Type B pancreatic cell (in vitro differentiated cells): ENCODE measurements at places on chromosomes 1 and 21. TPM values are rescaled to one million over a fixed set of nuclear protein-coding genes. Genes with fewer than 3 reads are reported as not detected.

- DNase-seq: no peak
Observed at GRCh38 chr1:200488375-200489165, 78.7 kb upstream of the ZNF281 start.

DNA sequence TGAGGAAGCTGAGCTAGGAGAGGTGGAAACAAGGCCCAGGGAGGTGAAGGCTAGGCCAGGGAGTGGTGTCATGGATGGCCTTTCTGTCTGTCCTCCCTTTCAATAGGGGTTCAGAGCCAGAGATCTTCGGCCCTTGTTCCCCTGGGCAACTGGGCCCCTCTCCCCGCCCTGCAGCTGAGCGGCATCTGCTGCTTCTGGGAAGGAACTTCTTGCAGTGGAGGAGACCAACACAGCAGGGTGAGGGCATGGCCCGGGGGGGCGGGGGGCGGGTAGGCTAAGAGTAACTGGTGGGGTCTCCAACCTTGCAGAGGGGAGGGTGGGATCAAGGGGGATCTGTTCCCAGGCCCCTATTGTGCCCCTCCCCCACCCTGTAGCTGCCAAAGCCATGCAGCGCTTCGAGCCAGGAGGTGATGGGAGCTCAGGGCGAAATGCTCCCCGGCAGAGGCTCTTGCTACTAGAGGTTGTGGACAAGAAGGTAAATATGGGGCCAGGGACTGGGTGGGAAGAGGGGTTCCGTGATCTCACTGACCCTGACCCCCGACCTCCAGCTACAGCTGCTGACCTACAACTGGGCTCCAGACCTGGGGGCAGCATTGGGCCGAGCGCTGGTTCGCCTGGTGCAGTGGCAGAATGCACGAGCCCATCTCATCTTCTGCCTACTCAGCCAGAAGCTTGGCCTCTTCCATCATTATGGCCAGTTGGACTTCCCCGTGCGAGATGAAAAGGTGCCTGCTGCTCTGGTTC, 11.7 kb downstream of the HYI start:
- no peak for DNase-seq

DNA sequence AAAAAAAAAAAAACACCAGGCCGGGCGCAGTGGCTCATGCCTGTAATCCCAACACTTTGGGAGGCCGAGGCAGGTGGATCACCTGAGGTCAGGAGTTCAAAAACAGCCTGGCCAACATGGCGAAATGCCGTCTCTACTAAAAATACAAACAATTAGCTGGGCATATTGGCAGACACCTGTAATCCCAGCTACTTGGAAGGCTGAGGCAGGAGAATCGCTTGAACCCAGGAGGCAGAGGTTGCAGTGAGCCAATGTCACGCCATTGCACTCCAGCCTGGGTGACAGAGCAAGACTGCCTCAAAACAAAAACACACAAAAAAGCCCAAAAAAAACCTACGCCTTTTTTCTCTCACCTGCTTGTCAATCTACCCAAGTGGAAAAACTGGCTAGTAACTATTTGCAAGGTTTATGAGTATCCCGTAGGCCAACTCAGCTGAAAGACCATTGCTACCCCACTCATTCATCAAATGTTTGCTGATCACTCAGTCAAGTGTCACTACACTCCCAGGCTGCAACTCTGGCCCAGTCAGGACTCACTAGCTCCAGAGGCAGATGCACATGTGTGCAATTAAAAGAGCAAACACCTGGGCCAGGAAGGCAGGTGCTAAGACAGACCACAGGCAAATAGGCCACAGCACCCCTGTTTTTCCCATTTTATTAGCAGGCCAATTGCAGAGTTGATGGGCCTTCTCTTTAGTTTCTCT, 2.0 kb downstream of the CSRP1 start:
- DNase-seq: no peak

DNA sequence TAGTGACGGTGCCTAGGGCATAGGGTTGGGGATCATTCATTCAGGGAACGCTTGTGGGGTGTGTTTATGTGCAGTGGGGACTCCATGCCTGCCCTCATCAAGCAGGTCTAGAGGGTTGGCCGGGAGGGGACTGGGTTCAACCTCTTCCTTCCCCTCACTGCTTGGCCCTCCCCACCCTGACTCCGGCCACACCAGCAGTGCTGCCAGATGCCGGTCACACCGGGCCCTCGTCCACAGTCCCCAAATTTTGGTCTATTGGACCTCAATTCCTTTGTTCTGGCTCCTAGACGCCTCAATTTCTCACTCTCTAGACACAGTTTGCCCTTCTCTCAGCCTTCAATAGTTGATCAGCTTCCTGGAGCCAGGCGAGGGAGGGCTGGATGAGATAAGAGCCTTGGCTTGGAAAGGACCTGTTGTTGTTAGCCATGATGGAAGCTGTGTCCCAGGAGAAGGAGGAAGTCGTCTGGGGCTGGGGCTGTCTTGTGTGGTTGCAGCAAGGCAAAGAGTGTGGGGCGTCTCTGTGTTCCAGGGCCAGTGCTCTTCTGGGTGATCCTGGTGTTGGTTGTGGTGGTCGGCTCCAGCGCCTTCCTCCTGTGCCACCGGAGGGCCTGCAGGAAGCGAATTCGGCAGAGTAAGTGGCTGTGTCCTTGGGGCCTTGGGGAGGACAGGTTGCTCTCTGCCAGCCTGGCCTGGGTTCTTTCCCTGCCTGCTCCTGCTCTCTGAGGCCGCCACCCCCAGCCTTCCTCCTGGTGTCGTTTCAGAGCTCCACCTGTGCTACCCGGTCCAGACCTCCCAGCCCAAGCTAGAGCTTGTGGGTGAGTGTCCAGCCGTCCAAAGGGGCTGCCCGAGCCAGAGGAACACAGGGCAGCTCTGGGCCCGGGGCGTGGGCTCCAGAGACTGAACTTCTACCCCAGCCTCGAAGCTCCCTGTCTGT, 41.1 kb upstream of the TNFRSF1B start:
- no peak for DNase-seq

Gene RGS7
- total RNA-seq: 2.2 and 2.5 TPM in 2 replicates

DNA sequence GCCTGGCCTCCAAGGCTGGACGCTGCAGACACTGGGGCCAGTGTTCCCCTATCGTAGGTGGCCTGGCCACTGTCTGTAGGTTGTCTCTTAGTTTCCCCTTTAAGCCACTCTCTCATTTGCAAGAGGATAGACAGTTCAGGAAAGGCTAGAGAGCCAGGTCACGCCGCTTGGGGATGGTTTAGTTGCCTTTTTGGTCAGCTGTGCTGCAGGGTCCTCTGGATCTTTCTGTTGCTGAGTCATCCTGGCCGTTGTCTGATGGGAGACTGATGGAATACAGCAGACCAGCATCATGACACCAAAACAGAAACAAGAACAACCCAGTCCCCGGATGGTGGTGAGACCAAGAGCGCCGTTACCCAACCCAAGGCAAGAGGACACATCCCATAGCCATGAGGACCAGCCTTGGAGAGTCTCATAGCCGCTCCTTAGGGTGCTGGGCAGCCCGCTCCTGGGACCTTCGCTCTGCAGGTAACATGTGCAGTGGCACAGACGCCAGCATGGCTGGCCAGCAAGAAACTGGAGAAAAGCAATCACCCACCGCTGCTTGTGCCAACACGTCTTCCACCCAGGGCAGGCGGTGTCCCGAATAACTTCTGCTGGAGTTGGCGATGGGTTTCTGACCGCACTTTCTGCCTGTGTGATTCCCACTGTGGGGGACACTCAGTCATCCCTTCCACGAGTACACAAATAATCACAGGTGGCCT, 79.1 kb upstream of the COL6A1 start:
- no peak for DNase-seq

GRCh38 chr1:242187816-242188215, 188.9 kb upstream of the MAP1LC3C start:
- no peak for DNase-seq

- DNase-seq: no peak
Observed at GRCh38 chr1:7111853-7112252, 326.6 kb downstream of the CAMTA1 start.

Gene MIB2
- total RNA-seq: 73.6 and 114 TPM in 2 replicates

- DNase-seq: no peak
Observed at GRCh38 chr1:215321802-215322201, 239.3 kb downstream of the KCNK2 start.

- DNase-seq: no peak
Observed at GRCh38 chr1:33742663-33743062, 121.2 kb upstream of the HMGB4 start.
